ENCODE measurements at places on chromosomes 11 and 22.

- DNase-seq, result no peak
Observed at GRCh38 chr22:32684822-32685187, 116.7 kb upstream of the TIMP3 start.

DNA sequence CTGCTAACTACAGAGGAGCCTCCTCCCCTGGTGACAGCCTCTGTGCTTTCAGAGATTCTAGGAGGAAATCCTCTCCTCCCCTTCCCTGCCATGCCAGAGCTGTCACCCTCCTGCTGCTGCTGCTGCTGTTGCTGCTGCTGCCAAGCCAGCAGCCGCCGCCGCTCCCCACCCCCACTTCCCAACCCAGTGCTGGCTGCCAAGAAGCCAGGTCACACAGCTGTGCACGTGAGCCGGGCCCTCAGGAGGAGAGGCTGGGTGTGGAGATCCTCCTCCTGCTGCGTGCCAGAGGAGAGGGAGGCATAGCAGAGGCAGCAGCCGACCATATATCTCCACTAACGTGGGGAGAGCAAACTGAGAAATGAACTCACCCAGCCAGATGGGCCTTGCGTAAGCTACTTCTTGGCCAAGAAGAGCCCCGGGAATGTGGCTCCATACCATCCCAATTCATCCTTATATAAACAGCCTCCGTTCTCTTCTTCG lies 12.4 kb downstream of the CRY2 start:
- peak; percentile 97 for DNase-seq

DNA sequence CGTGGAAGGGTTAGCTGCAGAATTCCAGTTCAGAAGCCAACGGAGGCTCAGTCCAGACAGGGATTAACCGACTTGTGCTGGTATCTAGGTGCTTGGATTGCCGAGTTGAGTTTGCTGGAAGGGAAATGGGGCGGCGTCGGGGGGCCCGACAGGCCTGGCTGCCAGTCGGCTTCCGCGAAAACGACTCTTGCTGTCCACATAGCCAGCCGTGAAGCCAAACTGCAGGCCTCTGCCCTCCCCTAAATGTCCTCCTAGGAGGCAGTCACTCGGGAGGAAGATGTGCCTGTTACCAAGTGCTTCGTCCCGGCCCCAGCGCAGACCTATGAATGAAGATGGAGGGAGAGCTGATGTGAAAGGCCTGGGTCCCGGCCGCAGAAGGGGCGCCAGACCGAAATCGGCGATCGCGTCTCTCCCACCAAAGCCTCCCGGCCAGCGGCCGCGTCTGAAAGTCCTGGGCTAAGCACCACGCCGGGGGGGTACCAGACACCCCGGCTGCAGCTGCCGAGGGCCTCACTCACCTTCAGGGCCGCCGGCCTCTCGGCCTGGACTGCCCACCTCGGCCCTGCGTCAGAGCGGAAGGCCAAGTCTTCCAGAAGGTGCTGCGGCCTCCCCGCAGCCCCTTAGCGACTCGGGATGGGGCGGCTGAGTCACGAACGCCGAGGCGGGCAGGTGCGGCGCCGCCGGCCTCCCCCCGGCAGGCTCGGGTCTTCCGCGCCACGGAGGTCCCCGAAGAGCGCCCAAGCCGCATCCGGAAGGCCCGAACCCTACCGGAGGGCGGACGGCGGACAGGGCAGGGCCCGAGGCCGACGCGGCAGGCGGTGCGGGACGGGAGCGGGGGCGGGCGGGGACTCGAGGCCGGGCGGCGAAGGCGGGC lies 7.5 kb downstream of the DPAGT1 start:
- peak; percentile 51 for DNase-seq

- no peak for DNase-seq
Observed at GRCh38 chr11:95451682-95452081, 220.7 kb upstream of the SESN3 start.

DNA sequence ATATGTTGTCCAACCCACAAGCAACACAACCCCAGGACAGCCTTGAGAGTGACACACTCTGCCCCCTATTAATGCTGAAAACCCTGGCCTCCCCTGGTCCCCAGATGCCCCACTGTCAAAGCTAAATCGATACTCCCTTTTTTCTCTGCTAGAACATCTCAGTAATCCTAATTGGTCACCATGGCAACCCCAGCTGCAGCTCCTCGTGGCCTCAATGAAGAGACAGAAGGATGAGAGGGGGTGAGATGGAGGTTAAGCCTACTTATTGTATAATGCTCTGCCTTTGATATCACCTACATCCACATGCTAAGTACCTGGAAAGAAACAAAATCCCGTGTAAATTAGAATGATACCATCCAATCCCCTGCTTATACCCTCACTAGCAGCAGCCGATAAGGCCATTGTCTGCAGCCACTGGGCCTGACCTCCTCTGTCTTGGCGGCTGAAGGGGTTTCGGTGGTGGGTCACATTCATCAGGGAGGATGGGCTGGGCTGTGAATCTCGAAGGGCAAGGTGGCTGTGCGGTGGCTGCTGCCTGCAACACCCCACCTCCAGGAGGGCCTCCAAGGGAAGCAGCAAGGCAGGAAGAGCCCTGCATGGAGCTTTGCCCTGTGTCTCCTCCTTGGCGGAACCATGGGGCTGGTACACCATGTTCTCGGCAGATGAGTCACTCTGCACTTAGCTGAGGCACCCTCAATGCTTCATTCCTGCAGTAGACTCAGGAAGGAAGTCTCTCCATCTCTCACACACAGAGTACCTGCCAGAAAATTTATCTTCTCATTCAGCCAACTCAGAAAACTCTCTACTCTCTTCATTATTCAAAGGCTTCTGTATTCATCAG lies 399.5 kb downstream of the BUD13 start:
- no peak for DNase-seq

Measured in A673 (cell line).